Activated CD8-positive, alpha-beta memory T cell treated with anti-CD3 and anti-CD28 coated beads, Interleukin-2, amount 10 ng/mL, durations not matched to agents 7 days and 5 days (primary cell): ENCODE measurements at places on chromosomes 6 and 20.

DNA sequence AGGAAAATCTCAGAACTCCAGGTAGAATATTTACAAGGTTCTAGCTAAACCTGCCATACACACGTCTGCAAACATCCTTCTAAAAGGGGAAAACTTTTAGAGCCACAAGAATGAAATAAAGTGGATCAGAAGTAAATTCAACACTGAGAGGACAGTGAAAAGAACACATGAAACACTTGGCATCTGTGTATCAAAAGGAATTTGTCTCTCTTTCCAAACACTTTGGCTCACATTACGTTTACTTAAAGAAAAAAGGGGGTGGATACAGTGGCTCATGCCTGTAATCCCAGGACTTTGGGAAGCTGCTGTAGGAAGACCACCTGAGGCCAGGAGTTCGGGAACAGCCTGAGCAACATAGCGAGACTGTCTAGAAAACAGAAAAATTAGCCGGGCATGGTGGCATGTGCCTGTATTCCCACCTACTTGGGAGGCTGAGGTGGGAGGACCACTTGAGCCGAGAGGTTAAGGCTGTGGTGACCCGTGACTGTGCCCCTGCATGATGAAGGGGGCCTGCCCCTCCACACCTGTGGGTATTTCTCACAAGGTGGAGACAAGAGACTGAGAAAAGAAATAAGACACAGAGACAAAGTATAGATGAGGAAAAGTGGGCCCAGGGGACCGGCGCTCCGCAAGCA lies 35.4 kb downstream of the NINL start:
- no peak for DNase-seq

DNA sequence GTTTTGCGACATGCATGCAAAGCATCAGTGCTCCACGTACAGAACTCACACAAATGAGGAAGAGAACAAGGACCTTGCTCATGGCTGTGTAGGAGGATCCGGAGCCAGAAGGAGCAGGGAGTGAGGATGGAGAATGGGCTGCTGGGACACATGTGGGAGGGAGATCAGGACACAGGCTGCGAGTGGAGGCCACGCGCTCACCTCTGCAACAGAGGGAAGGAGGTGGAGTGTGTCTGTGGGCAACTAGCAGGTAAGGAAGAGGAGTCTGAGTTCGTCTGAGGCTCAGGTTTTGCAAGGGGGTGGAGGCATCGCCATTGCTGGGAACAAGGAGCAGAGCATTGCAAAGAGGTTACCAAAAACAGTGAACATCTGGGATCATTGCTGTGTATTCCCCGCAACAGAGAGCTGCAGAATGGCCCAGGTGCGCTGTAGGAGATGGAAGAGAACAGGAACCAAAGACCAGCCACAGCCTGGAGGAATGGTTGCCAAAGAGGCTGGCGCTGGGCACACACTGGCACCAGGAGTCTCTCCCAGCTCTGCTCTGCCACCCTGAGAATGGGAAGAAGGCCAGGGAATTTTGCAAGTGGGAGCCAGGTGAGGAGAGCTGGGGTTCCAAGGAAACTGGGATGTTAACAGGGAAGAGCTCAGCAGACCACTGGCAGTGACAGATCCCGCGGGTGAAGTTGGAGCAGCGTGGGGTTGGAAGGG lies 90.0 kb upstream of the RPS6KA2 start:
- DNase-seq = no peak

- DNase-seq = no peak
Observed at GRCh38 chr6:84575264-84575663, 189.1 kb downstream of the TBX18 start.

DNA sequence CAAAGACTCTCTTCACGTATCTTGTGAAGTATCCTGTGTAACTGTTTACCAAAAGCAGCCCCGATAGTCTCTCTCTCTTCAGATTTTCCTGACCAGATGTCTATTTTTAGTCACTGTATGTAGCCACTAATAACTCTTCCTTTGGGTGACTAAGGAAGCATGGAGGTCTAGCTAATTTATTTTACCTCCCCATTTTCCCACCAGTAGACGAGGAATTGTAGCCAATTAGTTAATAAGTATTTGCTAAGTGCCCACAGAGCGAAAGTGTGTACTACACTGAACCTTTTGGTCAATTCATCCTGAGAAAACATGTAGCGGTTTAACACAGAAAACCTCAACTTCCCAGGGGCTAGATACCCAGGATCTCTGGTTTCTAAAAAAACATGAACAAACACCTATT lies 180.6 kb downstream of the TBX18 start:
- no peak for DNase-seq

DNA sequence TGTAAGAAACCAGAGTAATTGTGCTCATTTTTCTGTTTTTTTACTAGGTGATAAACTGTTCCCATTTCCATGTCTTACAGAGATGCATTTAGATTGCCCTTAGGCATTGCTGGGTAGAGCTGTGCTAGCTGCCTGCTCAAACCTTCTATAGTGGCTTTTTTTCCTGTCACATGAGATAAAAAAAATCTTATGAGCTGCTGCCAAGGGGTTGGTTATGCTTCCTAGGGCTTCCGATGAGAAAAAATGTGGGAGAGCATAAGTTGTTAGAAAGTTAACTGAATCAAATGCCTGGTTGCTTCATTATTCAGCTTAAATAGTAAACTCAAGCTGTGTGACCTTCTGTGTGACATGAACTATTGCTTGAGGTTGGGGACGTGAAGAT lies 50.0 kb upstream of the NOX3 start:
- no peak for DNase-seq

GRCh38 chr6:91137286-91137685 lies 550.4 kb upstream of the MAP3K7 start:
- DNase-seq = no peak

DNA sequence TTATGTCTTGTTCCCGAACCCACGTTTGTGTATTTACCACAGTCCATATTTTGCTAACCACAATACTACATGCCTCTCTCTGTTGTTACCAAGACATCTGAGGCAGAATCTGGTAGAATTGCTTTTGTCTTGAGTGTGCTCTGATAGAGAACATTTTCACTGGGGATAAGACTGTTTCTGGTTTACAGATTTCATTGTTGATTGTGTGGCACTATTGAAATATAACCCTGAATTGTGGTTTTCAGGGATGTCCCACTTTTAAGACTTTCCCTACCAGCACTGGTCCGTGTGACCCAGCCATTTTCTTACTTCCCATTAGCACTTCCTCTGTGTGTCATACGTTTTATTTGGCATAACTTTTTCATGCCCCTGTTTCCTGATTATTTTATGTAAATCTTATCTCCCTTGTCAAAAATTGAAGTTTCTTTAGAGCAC lies 12.2 kb downstream of the NCOA7 start:
- no peak for DNase-seq

DNA sequence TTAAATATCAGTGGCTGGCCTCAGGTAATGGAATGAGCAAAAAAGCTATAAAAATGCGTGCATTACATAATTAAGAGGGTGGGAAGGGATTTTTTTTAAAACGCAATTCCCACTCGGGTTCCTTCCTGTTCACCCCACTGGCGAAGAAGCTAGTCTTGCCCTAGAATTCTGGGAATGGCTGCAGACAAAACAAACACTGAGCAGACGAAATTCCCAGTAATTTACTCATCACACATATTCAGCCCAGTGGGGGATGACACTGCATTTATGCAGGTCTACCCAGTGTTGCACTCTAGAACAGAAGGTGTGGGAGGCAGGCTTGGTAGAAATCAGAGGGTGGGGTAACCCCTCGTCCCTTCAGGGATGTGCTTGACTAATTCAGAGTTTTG lies 2695.0 kb upstream of the DEFB115 start:
- no peak for DNase-seq

DNA sequence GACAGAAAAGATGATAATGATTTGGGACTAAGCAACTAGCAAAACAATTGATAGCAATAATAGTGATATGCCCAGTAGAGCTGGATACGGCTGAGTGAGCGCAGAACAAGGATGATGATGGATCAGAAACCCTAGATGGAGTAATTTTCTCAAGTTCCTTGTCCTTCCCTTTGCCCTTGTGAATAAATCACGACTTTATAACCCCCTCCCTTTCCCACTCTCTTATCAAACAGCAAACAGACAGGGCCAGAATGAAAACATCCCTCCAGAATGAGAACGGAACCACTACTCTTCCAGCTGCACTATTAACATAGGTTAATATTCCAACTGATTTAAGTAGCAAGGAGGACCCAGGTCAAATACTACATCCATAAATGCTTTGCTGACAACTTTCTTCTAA lies 1.3 kb upstream of the MTFR2 start:
- DNase-seq = no peak

- no peak for DNase-seq
Observed at GRCh38 chr6:22956029-22956681, 386.8 kb downstream of the HDGFL1 start.

DNA sequence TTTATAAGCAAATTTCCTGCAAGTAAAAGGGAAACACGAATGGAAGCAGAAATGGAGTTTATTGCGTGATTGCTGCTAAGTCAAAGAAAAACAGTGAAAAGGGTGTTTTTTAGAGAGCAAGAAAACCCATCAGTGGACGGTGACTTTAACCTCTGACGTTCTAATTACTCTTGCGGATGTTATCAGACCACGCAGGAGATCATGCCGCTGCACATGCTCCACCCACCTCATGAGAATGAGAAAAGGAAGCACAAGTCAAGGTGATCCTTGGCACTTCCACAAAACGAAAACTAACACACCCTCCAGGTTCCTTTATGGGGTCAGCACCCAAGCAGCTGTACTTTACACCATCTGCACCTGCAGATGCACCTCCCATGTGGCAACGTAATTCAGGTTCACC lies 45.0 kb downstream of the LYRM4 start:
- DNase-seq = no peak

GRCh38 chr20:20078041-20078440 lies 25.7 kb downstream of the CFAP61 start:
- DNase-seq = no peak

- DNase-seq = no peak
Observed at GRCh38 chr20:17590245-17590644, 20.4 kb downstream of the DSTN start.

GRCh38 chr6:40848038-40848437 lies 191.0 kb downstream of the UNC5CL start:
- no peak for DNase-seq

DNA sequence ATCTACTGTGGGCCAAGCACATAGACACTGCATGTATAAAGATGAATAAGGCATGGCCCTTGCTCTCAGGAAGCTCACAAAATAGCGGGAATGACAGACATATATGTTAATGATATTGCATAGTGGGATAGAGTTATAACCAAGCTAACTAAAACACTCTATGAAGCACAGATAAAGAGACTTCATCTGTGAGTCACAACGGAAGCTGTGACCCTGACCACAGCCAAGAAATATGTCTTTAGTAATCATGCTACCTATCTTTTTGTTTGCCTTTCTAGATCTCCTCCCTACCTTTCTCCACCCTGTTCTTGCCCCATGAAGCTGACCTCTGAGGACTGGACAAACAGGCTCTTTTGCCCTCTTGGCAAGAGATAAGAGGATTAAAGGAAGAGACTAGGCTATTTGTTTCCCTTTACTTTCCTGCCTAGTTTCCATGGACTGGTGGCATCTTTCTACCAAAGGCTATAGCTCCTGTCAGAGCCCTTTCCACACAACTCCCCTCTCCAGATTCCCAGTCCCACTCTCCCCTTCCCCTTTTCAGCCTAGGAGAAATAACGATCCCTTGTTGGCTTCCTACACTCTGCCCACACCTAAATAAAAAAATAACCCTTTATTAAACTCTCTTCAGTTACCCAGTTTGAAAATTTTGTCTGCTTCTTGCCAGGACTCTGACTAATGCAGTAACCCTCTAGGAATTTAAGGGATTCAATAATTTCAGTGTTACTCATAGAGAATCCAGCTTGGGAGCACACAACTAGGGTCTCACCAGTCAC lies 504.9 kb upstream of the MARCKS start:
- DNase-seq = no peak

DNA sequence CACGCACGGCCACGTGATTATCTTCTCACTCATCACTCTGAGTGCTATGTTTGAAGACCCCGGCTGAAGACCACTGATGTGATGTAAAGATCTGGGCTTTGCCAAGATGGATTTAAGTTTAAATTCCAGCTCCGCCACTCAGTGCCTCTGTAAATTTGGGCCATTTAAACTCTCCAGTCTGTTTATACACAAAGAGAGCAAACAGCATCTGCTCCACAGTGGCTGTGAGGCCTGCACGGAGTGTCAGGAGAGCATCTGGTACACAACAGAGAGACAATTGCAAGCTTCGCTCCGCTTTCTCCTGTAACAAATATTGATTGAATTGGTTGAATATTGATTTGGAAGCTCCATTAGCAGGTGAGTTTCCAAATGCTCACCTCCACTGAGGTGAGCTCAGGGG lies 80.5 kb upstream of the FRMD1 start:
- DNase-seq = no peak

GRCh38 chr6:166258854-166259276 lies 49.3 kb downstream of the PRR18 start:
- DNase-seq = peak; percentile 77

GRCh38 chr20:41540918-41541317 lies 77.3 kb downstream of the CHD6 start:
- no peak for DNase-seq

DNA sequence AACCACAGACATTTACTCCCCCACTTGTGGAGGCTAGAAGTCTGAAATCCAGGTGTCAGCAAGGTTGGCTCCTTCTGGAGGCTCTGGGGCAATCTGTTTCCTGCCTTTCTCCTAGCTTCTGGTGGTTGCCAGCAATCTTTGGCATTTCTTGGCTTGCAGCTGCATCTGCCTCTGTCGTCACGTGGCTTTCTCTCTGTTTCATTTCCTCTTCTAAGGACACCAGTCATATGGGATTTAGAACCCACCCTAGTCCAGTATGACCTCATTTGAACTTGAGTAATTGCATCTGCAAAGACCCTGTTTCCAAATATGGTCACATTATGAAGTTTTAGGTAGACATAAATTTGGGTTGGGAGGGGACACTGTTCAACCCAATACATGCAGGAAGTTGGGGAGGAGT lies 56.2 kb upstream of the EPB41L1 start:
- DNase-seq = no peak

- DNase-seq = peak; percentile 95
Observed at GRCh38 chr20:62651285-62652021, 9.2 kb downstream of the SLCO4A1 start.

DNA sequence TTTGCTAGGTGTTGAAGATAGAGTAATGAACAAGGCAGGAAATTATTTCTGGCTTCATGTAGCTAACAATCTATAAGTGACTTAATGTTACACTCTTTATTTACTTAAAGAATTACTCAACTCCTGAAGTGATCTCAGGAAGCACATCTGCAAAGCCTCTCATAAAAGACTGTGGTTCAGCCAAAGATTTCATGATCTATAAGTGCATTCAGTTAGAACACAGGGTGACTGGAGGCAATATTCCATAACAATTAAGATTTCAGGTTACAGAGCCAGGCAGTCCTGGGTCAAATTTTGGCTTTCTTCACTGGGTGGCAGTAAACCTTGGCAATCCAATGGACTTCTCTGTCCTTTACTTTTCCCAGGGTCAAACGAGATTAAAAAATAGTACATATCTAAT lies 204.0 kb downstream of the TPBG start:
- DNase-seq = no peak
